ENCODE measurements at places on chromosomes 7 and 10. TPM values are rescaled to one million over a fixed set of nuclear protein-coding genes. Genes with fewer than 3 reads are reported as not detected.

The FAM131B gene
- total RNA-seq, result 0.49 TPM

The CYP2C8 gene
- not detected for total RNA-seq

The KCP gene
- 0.05 TPM for total RNA-seq

The TMEM270 gene
- 0.22 TPM for total RNA-seq

The KIF5B gene
- 65.1 TPM for total RNA-seq

The OPN1SW gene
- not detected for total RNA-seq

The COL13A1 gene
- total RNA-seq, result 0.23 TPM

The TMEM243 gene
- 27.9 TPM for total RNA-seq

The TBC1D12 gene
- total RNA-seq, result 6.5 TPM

The CARD11 gene
- total RNA-seq, result 1.5 TPM

The CYP2C19 gene
- 0.12 TPM for total RNA-seq

The COMTD1 gene
- 60.9 TPM for total RNA-seq

The ACTL6B gene
- total RNA-seq, result not detected

The CTNNA3 gene
- not detected for total RNA-seq

The FAM241B gene
- total RNA-seq, result 17.9 TPM

The AEBP1 gene
- not detected for total RNA-seq

The OPTN gene
- 64.9 TPM for total RNA-seq

The MYO1G gene
- total RNA-seq, result 0.16 TPM

The C7orf33 gene
- not detected for total RNA-seq

The SRRM3 gene
- 11.1 TPM for total RNA-seq

The MCM10 gene
- 21.2 TPM for total RNA-seq

The AGR2 gene
- 100 TPM for total RNA-seq

The SGMS1 gene
- total RNA-seq, result 56.6 TPM

The FGF8 gene
- total RNA-seq, result 0.17 TPM

The TFEC gene
- total RNA-seq, result not detected

The CPN1 gene
- 0.26 TPM for total RNA-seq

The NXPH1 gene
- total RNA-seq, result not detected
